Epithelial cell of umbilical artery (primary cell): ENCODE measurements at places on chromosomes 7 and 10. TPM values are rescaled to one million over a fixed set of nuclear protein-coding genes. Genes with fewer than 3 reads are reported as not detected.

Gene SPDYE8
- total RNA-seq, result not detected in 2 replicates

Gene AKR1C3
- total RNA-seq, result 27.1 and 47.7 TPM in 2 replicates

Gene NXPH1
- total RNA-seq, result not detected in 2 replicates

Gene MGAM2
- total RNA-seq, result not detected in 2 replicates

Gene VAX1
- not detected in 2 replicates for total RNA-seq

Gene DYNC1I1
- total RNA-seq, result under 0.01 and 1.8 TPM in 2 replicates
